Fibroblast of skin of scalp (primary cell): ENCODE measurements at places on chromosomes 1 and 21.

- no peak for DNase-seq
Observed at GRCh38 chr1:75502776-75503175, 108.1 kb downstream of the SLC44A5 start.

- no peak for DNase-seq
Observed at GRCh38 chr1:95229706-95230105, 4.3 kb upstream of the RWDD3 start.

DNA sequence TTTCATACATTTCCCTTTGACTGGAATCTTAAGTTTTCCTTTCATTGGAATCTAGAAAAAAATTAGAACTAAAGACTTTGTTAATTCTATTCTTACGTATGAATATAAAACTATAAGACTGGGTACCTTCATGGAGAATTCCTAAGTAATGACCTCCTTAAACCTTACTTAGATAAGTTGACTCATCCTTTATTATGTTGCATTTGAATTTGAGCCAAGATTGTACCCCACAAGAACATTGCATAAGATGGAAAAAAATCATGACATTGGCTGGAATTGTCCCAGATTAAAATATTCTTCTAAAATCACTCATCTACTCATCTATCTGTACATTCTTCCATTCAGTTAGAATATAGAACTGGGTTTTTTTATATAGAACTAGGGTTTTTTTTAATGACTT is 137.4 kb downstream of the C1orf21 start:
- DNase-seq: peak; percentile 39

GRCh38 chr1:19424651-19425570 is 60.4 kb downstream of the CAPZB start:
- DNase-seq: no peak
